Brain (organoid and tissue), 16 donors: ENCODE measurements at places on chromosomes 6 and 20.

GRCh38 chr20:37137547-37137946, 41.6 kb upstream of the RPN2 start:
- DNase-seq: no peak

DNA sequence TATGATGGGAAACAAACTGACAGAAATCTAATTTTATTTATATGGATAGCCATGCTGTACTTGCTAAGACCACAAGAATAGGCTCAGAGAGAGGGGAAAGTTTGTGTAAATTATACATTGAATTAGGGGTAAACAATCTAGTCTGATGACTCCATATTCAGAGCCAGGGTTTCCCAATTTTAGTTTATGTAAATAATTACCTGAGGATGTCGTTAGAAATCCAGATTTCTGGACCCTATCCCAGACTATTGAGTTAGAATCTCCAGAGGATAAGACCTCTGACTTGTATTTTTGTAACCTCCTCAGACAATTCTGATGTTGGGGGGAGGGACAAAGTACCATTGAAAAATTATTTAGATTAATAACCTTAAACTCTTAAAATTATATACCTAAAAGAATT, 18.3 kb downstream of the ACSS2 start:
- no peak for DNase-seq

GRCh38 chr6:14724549-14724948, 521.3 kb upstream of the JARID2 start:
- DNase-seq: no peak

DNA sequence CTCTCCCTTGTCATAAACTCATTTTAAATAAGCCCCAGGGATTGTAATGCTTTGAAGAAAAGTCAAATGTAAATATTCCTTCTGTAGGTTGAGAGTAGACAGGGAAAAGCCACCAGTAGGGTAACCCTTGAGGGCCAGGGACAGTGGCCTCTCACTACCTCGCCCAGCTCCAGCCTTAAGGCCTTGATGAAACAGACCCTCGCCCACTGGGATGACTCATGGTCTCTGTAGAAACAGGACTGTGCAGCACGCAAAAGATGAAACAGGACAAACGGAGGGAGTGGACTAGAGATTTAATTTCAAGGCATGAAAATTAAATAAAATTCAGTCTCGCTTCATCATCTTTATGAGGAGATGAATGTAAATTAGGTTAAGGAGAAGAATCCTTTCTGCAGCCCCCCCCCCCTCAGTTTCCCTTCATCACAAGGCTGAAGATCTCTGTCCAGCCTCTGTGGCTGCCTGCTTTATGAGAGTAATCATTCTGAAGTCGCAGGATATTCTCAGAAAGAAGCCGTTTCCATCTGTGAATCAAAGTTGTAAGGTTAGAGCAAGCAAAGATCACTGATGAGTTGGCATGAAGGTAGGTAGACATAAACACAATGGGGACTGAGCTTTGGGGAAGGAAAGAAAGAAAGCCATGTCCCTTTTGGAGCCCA, 60.4 kb downstream of the TMEM200A start:
- DNase-seq: no peak
